Stimulated activated CD8-positive, alpha-beta memory T cell treated with anti-CD3 and anti-CD28 coated beads, Interleukin-4, amount 100 ng/mL, for 1 hour (primary cell): ENCODE measurements at places on chromosomes 2 and 18.

GRCh38 chr2:165524720-165525119, 55.2 kb downstream of the CSRNP3 start:
- DNase-seq: no peak

- DNase-seq: no peak
These were observed 225.8 kb downstream of the PTGR3 start for GRCh38 chr18:74982946-74983635.

DNA sequence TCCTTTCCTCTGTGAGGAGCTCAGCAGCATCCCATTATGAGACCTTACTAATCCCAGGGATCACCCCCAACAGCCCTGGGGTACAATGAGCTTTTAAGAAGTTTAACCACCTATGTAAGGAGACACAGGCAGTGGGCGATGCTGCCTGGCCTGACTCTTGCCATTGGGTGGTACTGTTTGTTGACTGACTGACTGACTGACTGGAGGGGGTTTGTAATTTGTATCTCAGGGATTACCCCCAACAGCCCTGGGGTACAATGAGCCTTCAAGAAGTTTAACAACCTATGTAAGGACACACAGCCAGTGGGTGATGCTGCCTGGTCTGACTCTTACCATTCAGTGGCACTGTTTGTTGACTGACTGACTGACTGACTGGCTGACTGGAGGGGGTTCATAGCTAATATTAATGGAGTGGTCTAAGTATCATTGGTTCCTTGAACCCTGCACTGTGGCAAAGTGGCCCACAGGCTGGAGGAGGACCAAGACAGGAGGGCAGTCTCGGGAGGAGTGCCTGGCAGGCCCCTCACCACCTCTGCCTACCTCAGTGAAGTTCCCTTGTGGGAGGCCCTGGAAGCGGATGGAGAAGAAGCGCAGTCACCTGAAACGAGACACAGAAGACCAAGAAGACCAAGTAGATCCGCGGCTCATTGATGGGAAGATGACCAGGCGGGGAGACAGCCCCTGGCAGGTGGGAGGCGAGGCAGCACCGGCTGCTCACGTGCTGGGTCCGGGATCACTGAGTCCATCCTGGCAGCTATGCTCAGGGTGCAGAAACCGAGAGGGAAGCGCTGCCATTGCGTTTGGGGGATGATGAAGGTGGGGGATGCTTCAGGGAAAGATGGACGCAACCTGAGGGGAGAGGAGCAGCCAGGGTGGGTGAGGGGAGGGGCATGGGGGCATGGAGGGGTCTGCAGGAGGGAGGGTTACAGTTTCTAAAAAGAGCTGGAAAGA, 7.6 kb downstream of the PROC start:
- DNase-seq: no peak

GRCh38 chr18:60984510-60984909, 348.7 kb upstream of the CDH20 start:
- no peak for DNase-seq

GRCh38 chr2:74095632-74096031, 52.1 kb downstream of the BOLA3 start:
- no peak for DNase-seq

DNA sequence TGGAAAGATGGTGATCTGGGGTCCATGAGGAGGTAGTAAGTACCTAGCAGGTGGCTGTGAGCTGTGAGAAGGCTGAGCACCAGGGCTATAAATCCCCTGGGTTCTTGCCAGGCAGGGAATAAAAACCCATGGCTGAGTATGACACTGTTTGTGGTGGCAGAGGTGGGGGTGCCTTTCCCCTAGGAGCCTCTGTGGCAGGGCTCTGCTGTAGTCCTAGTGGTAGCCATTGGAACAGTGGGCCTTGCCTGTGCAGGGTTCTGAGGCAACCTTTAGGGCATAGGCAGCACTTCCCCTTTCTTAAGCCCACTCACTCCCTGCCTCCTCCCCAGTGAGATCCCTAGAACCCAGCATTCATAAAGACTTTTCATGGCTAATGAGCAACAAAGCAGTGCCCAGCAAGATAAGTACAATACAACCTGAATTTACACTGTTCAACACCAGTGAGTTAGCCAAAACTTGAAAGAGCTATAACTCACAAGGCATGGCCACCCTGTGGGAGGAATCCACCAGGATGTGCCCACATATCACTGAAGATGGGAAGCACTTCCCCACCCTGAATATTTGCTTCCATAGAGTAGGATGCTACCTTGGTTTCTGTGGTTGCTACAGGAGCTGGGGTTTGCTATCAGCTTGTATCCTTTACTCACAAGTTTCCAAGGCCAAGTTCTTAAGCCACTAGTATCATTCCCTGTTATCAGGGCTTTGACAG, 100.9 kb upstream of the NEUROD1 start:
- DNase-seq: no peak

DNA sequence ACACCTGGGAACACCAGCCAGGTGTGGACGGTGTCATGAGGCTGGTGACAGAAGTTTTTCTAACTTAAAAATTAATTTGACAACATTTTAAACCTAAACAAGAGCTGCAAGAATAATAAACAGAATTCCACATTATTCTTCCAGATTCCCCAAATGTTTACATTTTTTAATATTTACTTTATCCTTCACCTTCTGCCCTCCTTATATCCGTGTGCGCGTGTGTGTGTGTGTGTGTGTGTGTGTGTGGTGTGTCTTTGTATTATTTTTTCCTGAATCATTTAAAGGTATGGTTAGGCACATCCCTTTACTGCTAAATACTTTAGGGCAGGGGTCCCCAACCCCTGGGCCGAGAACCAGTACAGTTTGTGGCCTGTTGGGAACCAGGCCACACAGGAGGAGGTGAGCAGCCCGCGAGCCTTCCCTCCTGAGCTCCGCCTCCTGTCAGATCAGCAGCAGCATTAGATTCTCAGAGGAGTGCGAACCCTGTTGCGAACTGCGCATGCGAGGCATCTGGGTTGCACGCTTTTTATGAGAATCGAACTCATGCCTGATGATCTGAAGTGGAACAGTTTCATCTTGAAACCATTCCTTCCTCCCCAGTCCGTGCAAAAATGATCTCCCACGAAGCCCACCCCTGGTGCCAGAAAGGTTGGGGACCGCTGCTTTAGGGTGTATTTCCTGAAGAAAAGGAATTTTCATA, 16.4 kb upstream of the IL1R2 start:
- no peak for DNase-seq

DNA sequence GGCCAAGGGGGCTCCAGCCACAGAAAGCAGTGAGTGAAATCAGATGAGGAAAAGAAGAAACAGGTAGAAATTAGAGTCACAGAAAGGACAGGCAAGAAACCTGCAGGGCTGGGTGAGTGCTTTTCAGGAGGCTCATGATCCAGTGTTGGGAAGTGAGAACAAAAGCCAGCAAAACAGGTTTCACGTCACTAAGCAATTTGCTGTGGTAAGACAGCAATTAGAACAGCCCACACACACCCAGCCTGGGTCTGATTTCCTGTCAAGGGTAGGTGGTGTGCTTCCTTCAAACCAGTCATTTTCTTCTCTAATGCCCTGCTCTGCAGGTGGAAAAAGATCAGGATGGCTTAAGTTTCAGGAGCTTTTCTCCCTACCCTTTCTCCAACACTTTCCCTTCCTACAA, 52.9 kb upstream of the XDH start:
- no peak for DNase-seq

DNA sequence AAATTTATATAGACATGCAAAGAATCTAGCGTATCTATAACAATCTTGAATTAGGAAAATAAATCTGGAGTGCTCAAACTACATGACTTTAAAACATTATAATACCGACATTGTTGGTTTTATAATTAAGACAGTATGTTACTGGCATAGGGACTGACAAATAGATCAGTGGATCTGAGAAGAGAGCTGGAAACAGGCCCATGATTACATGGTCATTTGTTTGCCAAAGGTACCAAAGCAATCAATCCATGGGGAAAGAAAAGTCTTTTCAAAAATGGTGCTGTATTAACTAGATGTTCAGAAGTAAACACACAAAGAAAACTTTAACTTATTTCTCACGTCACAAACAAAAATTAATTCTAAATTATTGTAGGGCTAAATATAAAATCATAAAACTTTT, 124.2 kb downstream of the BCL2L11 start:
- no peak for DNase-seq

DNA sequence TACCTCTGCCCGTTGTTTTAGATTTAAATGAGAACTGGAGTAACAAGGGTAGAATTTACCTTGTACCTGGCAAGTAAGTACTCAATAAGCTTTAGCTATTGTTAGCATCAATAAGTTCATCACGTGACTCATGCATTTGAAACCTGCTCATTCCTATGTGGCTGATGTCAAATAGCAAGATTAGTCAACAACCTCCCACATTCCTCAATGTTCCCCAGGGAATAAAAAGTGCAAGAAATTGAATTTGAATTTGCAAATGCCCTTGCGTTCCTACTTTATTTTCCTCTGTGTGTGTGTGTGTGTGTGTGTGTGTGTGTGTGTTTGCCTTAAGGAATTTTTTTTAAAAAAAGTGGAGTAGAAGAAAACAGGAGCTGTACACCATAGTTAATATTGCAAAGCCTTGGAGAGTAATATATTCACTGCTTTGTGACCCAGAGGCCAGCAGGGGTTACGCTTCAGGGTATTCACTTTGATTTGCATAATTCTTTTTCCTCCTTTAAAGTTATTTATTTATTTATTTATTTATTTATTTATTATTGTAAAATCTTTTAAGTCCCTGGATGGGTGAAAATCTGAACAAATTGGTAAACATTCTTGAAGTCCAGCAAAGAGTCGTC, 43.9 kb upstream of the DNAH7 start:
- DNase-seq: no peak

DNA sequence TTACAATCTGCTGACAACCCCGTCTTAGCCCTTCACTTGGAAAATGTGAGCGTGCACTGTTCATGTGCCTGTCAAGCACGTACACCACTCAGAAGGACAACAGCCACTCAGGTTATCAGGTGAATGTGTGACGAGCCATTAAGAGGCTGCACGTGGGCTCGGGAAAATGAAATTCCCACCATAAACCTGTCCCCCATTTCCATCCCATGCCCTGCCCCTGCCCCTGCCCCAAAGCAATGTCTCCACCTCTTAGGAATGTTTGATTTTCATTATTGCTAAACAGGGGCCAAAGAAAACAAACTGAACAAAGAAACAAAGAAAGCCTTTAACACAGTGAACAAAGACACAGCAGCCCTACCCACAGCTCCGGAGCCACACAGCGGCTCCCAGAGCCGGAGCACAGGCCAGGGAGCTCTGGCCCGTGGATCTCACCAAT, 90.5 kb downstream of the TMEM18 start:
- no peak for DNase-seq

DNA sequence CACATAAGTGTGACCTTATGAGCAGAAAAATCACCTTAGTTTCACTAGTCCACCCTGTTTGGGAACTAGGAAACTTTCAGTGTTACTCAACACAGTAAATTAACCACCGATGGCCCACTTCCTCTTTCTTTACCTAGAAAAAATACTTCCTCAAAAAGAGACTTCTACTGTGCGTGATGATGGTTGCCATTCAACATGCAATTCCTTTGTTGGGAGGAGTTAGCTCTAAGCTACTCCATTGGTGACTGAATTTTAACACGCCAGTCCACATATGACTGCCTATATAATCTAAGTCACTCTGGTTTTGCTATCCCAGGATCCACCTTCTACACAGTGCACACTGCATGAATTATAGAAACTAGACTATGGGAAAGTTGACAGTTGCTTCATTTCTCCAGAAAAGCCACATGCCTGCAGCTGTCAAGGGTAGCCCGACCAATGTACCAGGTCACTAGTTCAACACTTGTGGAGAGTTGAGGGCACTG, 47.8 kb upstream of the REG3G start:
- DNase-seq: no peak

DNA sequence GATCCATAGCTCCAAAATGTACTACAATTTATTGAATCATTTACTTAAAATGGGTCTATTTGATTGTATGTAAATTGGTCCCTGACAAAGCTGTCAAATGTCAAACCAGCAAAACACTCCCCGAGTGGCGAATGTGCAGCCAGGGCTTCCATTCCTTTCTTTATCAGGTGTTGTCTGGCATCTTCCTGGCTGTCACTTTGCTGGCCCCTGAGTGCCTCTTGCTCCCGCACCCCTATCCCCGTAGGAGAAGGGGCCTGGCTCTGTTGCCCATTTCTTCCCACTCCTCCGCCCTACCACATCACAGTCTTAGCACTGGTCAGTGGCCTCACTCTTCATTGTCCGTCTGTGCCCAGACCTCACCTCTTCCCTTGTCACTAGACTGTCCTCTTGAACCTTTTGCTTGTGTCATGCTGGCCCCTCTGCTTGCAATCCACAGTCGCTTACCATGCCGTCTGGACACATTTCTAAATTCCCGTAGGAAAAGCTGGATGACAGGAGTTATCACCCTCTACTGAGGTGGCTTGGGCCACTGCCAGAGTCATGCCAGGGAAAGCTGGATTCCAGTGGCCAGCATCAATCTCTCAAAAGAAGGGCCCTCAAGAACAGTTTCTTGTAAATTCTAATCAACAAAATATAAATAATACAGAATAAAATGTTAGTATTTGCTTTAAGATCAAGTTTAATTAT, 15.4 kb downstream of the UBE2F start:
- no peak for DNase-seq

DNA sequence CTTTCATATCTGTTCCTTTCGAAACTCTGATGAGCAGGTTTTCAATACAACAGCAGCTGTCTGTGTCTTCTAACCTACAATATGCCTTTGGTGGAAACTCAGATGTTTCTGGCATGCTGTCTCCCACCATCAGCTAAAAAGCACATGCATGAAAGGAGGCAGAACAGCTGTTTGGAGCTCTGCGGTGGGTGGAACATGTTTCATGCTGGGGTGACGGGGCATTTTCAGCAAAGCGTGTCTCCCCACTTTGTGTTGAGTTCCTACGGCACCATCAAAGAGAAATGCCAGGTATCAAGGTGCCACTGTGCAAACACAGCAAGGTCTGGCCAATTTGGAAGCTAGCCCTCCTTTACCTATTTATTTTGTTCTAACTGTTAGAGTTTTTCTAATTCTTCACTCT, 290.1 kb downstream of the CLIP4 start:
- no peak for DNase-seq
